ENCODE measurements at places on chromosomes 5 and 9.

GRCh38 chr9:107782381-107782780 is 292.8 kb upstream of the KLF4 start:
- DNase-seq = no peak

DNA sequence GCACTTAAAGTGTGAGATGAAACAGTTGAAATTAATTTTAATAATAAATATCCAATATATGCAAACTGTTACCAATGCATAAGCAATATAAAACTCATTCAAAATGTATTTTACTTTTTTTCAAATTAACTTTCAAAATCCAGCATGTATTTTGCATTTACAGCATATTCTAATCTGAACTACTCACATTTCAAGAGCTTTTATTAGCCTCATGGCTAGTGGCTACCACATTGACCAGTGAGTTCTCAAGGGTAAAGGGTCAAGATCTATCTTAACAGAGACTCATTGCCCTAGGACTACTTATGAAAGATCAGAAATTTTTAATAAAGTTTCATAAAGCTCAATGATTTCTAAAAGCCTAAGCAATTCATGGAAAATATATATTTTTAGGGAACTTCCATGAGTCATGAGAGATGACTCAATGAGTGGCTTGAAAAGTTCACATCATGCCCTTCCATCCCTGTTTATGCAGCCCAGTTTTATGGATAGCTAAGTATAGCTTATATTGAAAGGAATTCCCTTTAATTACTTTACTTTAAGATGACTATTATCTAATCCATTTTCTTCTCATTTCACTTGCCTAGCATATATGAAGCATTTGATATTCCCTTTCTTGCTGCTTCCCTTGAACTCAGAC is 608.6 kb downstream of the SLCO4C1 start:
- DNase-seq = no peak

DNA sequence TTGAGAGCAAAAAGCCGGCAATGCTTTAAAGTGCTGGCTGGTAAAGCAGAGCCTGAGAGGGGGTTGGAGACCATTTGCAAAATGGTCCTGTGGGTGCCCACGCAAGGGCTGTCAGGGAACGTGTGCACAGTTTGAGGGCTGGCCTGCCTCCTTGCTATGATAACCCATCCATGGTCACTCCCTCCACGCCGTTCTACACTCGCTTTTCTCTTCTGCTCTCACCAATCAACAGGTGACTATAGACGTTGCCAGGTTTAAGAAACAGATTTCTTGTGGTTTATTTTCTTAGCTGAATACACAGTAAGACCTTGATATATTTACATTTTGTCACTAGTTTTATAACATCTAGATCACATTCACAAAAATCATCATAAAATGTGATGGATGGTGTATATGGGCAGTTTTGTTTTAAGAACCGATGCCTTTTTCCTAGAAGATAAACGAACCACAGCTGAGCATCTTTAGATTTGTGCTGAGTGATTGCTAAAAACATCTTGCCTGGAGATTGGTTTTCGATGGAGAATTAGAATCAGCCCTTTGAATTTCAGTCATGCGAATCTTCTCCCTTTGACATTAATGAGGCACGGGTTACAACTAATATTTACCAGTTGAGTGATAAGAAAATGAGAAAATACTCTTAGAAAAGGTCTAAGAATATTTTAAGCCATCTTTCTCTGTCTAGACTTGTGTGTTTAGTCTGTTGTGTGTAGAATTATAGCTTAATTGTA is 13.9 kb downstream of the MAP1B start:
- no peak for DNase-seq

DNA sequence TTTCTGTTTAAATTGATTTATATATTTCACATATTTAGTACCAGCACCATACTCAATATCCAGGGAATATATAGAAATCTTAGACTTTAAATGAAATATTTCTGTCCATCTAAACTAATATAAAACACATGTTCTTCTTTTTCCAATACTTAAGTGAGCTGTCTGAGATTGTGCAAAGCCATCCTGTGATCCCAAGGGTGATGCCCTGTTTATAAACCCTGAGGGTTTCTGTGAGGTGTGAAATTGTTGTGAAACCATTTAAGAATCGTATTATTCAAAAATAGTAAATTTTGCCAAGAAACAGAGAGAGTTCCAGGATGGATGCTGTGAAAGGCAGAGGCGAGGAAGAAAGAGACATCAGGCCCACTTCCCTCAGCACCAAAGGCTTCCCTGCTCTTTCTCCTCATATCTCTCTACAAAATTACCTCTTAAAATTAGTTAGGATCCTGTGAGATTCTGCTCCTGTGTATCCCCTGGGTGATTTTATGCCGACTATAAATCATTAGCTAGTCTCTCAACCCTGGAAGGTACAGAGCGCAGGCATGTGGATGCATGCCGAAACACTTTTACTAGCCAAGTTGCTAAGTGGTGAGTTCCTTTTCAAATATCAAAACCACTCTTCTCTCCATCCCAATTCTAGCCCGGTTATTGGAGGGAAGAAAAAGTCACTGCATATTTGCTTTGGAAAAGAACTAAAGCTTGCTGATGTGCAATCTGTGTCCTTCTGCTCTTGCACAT is 183.0 kb downstream of the GLIS3 start:
- DNase-seq = no peak

GRCh38 chr5:144205141-144205551 is 34.5 kb downstream of the KCTD16 start:
- DNase-seq = no peak

GRCh38 chr9:101398930-101399642 is 435 bp downstream of the ZNF189 start:
- DNase-seq = no peak

DNA sequence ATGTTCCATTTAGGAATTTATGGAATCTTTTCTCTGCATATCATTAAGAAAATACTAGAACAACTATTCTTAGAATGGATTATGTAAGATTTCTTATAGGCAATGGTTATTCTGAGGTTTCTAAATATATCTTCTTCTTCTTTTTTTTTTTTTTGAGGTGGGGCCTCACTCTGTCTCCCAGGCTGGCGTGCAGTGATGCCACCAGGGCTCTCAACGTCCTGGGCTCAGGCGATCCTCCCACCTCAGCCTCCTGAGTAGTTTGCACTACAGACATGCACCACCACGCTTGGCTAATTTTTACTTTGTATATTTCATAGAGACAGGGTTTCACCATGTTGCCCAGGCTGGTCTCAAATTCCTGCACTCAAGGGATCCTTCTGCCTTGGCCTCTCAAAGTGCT is 137.2 kb downstream of the SREK1 start:
- no peak for DNase-seq

GRCh38 chr5:172973931-172974330 is 9.6 kb upstream of the ATP6V0E1 start:
- DNase-seq = no peak

All from CD4-positive, alpha-beta T cell treated with Interleukin-4 for 4 hours (primary cell).